ENCODE measurements at places on chromosomes 2 and 18.

- DNase-seq = no peak
Measured at GRCh38 chr18:73189718-73190117, 321.9 kb upstream of the NETO1 start.

GRCh38 chr18:62526098-62527025 lies 3.5 kb downstream of the ZCCHC2 start:
- peak; percentile 89 for DNase-seq

DNA sequence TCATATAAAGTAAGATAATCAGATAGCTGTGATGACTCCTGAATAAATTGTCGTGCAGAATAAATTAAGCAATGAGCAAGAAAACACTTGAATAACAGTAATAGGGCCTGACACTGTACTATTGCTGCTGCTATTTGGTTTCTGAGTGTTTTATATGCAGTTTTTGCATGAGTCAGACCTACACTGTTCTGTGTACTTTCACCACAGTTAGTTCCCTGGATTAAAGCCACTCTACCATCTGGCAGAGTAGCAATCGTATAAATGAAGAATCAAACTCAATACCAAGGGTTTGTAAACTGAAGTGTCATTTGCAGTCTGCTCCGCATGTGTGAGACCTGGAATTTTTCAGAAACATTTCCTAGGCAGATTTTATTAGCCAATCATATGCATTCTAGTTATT lies 398.6 kb upstream of the CDH7 start:
- no peak for DNase-seq

DNA sequence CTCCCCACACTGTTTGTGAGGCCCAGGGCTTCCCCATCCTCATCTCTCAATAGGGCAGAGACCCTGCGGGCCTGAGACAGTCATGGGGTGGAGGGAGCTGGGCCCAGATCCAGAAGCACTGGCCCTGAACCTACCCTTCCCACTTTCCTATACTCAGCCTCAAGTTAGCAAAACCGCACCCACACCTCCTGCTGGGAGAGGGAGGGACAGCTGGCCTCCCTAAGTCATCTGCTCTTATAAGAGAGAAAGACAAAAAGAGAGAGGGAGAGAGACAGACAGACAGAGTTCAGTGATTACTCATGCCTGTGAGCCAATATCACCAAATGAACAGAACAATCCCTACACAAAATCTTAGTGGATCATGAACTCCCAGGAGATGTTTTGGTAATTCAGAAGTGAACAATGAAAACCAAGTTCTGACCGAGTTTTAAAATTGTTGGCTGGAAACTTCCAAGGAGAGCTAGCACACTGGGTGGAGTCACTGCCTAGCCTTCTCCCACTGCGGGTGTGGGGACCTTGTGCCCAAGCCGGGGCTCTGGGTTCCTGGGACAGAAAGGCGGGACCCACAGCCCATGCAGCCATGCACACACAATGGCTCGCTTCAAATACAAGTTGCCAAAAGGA lies 130.5 kb downstream of the PXDN start:
- peak; percentile 68 for DNase-seq

GRCh38 chr2:141943918-141944317 lies 186.9 kb downstream of the LRP1B start:
- no peak for DNase-seq

DNA sequence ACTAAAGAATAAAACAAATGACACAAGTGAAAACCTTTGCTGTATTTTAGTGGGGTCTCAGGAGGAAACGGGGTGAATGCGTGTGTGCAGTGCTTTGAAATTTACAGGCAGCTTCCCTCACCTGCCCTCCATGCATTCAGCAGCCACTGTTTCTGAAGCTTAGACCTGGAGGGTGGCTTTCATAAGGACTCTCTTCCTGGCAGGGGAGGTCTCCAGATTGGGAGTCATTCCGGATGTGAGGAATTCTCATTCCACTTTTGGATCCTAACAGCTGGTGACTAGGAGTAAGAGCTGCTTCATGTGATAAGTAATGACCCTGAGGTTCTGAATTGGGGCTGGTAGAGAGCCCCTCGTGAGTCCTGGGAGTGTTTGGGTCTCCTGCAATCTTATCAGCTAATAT lies 192.5 kb downstream of the SH3BP4 start:
- no peak for DNase-seq

DNA sequence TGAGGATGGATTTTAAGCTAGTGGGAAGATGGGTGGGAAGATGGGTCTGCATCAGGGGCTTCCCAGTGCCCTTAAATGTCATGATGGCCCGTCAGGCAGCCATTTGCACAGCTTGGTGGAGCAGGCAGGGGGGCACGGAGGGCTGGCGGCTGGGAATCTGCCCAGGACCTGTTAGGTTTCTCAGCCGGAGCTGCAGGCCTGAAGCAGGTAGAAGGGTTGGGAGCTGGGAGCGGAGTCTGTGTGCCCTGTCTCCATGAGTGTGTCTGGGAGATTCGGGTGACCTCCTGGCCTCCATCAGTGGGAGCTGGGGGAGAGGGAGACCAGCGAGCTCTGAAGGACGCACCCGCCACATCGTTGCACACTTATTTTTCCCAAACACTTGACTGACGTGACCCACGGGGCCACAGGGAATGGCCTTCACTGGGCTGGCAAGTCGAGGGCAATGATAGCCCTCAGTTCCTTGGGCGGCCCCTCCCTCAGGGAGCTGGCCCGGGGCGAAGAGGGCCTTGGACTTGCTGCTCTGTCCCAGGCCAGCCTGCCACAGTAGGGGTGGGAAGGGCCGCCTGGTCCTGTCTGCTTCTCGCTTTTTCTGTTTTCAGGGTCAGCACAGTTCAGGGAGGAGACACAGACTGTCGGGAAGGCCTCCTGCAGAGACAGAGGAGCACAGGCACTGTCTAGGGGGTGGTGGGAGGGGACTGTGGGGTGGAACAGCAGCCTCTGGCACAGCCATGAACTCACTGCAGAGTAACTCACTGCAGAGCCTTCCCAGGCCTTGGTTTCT lies 236.8 kb downstream of the ZBTB7C start:
- no peak for DNase-seq

- no peak for DNase-seq
Measured at GRCh38 chr2:62348700-62349099, 152.8 kb downstream of the B3GNT2 start.

DNA sequence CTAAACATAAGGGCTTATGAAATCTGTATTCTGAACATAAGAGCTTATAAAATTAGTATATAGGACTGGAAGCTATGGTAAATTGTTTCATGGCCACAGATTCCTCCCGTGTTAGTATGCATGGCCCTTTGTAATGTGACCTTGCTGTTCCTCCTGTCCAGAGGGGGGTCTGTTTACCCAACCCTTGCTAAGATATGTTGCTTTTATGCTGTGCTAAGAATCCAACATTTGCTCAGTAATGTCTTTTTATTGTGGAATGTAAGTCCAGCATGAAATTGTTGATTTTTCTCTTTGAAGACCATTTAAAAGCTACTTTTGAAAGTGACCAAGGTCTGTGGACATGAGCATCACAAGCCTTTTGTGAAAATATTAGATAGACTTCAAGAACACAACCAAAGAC lies 485.4 kb downstream of the PARD3B start:
- DNase-seq = no peak

- DNase-seq = no peak
Measured at GRCh38 chr2:64120928-64121327, 23.3 kb downstream of the PELI1 start.

DNA sequence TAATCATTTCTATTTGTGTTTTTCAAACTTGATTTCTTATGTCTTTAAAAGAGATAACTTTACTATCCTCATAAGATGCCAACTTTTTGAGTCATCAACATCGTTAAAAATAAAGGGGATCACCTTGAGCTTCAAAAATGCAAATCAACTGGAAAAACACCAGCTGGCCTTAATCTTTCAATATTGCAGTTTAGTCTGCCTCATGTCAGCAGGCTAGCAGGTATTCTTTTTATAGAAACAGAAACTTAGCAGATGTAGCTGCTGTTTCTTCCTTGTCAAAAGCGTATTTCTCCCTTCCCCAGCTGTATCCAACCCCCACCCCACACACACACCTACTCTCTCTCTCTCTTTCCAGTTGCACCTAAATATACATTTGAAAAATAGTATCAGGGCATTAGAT lies 154.1 kb upstream of the ZNF804A start:
- no peak for DNase-seq

- DNase-seq = no peak
Measured at GRCh38 chr2:152219077-152219828, 43.7 kb upstream of the STAM2 start.

- DNase-seq = no peak
Measured at GRCh38 chr2:224528171-224528570, 57.0 kb downstream of the CUL3 start.

GRCh38 chr2:23689131-23689700 lies 237.7 kb downstream of the ATAD2B start:
- no peak for DNase-seq

DNA sequence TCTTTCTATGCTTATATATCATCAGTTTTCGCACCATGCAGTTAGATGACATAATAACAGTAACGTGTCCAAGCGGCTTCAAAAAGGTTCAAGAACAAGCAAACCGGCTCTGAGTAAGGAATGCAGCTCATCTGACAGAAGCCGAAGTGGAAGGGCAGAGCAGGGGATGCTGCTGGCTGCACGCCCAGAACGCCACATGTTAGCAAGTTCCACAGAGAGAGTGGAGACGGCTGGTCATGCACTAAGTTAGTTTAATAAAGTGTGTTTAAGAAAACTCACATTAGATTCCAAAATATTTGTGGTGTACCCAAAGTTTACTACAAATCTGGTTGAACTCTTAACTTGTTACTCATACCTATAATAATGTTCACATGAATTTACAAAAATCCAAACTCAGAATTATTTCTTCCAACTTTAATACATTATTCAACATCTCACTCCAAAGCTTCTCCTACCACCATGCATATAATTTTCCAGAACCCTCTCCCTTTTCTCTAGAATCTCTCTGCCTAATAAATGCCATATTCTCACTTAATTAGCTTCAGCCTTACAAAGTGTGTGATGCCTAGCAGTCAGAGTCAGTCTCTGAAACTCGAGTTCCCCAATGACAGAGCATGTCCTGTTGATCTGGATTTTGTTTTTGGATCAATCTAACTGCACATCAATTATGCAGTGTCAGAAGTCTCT lies 170.0 kb downstream of the DNAH7 start:
- peak; percentile 66 for DNase-seq

GRCh38 chr2:138373993-138374408 lies 127.6 kb upstream of the SPOPL start:
- DNase-seq = no peak

- no peak for DNase-seq
Measured at GRCh38 chr2:122061831-122062230, 306.4 kb downstream of the TSN start.

GRCh38 chr2:240636563-240637115 lies 11.4 kb downstream of the GPR35 start:
- DNase-seq = no peak

DNA sequence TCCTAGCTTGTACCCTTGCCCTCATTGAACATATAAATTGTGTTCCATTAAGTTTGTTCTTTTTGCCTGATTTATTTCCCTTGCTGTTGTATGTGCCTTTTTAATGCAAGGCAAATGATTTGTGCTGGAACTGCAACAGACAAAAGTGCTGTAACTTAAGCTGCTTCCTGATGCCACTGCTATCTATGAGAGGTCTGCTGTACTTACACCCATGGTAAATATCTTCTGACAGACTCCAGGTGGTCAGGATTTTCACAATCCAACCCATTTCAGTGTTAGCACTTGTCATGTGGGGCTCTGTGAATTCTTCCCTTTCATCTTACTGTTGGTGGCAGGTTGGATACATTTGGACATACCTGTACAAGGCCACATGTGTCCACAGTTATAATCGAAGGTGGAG lies 63.5 kb downstream of the ARHGAP15 start:
- no peak for DNase-seq

DNA sequence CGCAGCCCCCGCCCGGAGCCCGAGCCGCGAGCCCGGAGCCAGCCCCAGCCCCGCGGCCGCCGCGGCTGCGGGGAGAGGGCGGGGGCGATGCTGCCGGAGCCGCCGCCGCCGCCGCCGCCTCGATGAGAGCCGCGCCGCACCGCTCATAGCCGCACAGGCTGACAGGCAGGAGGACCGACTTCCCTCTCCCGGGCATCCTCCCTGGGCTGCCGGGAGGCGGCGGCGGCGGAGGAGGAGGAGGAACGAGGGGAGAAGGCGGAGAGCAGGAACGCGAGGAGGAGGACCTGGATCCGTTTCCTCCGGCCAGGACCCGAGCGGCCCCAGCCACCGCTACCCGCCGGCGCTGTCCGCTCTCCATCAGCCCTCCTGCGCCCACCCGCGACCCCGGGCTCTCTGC lies 370 bp downstream of the KLHL29 start:
- peak; percentile 31 for DNase-seq

DNA sequence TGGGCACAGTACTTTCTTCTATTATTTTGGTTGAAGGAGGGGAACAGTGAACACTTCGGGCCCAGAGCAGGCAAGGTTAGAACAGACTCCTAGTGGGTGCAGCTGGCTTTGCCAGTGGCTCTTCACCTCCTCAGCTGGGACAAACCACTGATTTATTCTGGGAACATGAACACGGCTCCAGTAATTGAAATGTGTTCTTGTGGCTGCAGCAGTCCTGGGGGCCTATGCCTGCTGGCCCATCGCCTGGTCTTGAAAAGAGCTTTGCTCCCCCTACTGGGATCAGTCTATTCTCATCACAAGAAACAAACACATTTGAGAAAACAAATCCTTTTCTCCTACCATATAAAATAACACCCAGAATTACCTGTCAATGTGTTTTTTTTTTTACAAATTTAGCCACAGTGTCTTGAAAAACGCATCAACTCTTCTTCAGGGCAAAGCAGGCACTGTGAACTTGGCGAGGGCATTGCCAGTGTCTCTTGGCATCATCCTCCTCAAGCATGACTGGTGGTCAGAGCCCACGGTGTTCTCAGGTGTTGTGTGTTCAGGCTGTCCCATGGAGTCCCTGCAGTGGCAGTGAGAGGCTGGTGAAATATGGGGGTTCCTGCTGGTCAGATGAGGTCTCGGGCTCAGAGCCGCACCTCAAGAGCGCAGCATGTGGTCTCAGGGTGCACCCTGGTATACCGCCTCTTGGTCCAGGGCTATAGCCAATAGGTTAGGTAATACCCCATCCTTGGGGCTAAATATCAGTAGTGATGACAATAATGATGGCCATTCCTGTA lies 51.3 kb downstream of the RNF144A start:
- no peak for DNase-seq

- no peak for DNase-seq
Measured at GRCh38 chr2:217166241-217166850, 306.5 kb upstream of the TNP1 start.

- no peak for DNase-seq
Measured at GRCh38 chr18:45894818-45895217, 69.3 kb downstream of the SIGLEC15 start.

DNA sequence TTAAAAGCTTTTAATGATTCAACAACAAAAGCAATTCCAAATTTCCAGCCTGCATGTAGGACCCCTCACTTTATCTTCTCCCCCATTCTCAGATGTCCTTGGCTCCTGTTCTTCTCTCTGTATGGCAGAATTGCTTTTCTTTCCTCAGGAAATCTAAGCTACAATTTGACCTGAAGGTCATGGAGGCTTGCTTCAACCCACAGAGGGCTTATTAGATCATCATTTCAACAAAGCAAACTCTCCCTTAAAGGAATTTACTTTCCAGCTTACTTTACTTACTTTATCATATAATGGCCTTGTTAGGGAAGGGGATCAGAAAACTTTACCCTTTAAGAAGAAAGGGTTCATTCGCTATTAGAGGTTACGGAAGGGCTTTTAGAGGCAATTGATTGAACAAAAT lies 211.5 kb downstream of the RAD51AP2 start:
- DNase-seq = no peak

Data from heart left ventricle (tissue), 16 donors.